PC-9 (cell line): ENCODE measurements at places on chromosomes 1 and 21.

DNA sequence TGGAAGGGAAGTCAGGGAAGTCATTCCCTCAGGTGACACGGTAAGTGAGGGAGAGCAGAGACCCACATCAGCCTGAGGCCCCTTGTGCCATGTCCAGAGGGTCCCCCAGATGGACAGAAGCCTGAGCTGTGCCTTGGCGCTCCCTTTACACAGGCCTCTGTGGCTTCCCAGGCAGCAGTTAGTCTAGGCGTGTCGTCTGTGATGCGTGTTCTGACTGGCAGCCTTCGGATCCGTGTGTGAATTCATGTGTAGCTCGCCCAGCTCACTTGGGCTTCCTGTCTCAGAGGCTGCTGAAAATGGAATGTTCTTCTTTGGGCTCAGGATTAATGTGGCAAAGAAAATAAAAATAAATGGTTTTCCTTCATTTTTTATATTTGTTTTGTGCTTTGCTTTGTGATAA lies 28.3 kb downstream of the PRMT2 start:
- DNase-seq: no peak

- no peak for DNase-seq
These were observed 26.5 kb downstream of the GNAT2 start for GRCh38 chr1:109592916-109593315.

DNA sequence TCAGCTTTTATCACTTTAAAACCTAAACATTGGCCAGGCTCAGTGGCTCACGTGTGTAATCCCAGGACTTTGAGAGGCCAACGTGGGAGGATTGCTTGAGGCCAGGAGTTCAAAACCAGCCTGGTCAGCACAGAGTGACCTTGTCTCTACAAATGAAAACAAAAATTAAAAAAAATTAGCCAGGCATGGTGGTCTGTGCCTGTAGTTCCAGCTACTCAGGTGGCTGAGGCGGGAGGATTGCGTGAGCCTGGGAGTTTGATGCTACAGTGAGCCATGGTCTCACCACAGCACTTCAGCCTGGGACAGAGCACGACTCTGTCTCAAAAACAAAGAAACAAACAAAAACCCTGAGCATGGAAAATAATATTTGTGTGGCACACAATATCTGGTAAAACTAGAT lies 143.5 kb upstream of the HNRNPU start:
- no peak for DNase-seq

DNA sequence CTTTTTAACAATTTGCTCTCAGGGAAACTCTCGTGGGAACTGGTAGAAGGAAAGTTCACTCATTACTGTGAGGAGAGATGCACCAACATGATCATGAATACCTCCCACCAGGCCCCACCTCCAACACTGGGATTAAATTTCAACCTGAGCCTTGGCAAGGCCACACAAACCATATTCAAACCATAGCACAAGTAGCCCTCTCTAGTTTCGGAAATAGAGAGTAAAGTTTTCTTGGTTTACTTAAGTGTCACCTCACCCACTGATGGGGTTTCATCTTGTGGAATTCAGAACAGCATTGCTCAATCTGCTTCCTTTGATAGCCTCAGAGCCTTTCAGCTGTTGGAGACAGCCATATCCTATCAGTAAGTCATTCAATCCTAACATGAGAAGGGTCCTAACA lies 25.5 kb upstream of the CCSAP start:
- no peak for DNase-seq

DNA sequence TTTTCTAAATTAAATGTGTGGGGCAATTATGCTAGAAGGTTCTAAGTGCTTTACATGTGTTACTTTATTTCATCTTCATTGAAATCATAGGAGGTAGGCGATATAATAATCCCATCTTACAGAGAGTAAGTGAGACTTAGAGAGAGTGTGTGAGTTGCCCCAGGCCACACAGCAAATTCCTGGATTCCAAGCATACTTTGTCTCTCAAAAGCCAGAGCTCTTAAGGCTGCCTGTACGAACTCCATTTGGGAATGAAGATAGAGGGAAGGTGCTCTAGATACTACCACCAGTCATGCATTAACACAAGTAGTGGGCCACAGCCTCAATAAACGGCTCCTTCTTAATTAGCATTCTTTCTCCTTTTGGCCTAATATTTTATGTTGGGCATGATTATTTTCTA lies 170.1 kb downstream of the SIPA1L2 start:
- no peak for DNase-seq

DNA sequence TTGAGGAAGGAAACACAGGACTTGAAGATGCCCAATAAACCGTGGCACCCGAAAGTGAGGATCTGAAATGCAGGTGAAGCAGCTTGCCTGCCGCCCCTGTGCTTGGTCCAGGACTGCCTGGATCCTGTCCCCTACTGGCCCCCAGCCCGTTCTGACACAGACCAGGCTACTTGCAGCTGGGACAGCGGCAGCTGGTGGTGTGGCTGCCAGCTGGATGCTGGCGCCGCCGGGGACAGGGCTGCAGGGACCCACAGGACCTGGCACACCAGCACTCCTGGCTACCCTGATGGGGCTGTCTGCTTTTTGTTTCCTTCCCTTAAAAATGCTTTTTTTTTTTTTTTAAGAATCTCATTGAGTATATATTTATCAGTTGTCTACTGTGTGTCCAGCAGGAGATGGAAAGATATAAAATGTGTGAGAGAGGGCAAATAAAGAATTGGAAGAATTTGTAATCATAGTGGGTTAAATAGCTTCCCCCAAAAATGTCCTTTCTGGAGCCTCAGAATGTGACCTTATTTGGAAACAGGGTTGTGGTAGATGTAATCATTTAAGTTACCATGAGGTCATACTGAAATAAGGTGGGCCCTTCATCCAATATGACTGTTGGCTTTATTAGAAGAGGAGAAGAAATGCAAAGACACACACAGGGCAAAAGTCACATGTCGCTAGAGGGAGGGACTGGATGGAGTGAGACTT lies 165.6 kb downstream of the DSCAM start:
- DNase-seq: no peak
